Occipital lobe (tissue), 3 donors: ENCODE measurements at places on chromosomes 3 and 15.

GRCh38 chr15:67735896-67736295, 89.4 kb upstream of the SKOR1 start:
- no peak for DNase-seq

DNA sequence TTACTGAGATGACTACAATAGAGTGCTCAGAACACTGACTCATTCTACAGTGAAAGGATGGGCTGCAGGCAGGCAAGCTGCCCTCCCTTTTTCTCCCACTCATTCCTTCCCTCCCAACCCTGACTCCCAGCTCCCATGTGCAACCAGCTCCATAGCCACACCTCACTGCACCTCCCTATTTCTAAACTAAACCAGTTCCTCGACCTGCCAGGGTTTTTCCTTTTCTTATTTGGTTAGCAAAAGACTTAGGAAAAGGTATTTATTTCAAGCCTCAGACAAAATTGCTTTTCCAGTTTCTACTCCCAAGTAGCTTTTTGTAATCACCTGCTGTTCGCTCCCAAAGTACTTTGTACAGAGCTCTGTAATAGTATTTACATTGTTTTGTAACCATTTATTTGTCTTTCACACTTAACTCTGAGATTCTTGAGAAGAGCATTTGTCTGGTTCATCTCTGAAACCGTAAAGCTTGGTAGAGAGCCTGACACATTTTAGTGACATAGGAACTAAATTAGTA, 2.2 kb downstream of the AADAC start:
- peak; percentile 3 for DNase-seq

DNA sequence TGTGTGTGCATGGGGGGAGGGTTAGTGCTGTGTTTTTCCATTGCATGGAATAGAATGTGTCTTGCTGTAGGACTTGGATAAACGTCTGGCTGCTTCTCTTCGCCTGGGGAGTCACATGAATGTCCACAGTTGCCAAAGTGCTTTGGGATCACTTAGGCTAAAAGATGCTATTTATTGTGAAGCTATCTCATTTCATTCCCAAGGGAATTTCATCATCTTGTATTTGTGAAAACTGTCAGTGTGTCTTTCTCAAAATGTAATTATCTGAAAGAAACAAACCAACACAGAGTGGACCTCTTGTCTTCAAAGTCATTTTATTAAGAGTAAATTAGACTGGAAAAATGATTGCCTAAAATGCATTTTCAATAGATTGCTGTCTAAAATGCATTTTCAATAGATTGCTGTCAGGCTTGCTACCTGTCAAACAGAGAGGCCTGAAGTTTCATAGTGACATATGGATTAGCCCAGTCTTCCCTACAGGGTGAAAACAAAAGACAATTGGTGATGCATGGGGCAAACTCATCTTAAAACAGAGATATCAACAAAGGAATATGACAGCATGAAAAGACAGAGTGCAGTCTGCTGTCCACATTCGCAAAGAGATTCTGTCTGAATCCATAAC, 117.1 kb upstream of the GOLIM4 start:
- DNase-seq = no peak

DNA sequence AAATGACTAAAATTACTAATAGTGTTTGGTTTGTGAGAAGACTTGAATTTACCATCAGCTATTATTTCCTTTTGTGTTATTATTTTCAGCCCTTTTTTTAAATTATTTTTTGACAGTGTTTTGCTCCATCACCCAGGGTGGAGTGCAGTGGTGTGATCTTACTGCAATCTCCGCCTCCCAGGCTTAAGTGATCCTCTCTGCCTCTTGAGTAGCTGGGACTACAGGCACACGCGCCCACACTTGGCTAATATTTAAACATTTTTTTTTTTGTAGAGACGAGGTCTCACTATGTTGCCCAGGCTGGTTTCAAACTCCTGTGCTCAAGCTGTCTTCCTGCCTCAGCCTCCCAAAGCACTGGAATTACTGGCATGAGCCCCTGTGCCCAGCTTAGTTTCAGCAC, 31.7 kb upstream of the UTS2B start:
- DNase-seq = no peak

- DNase-seq = no peak
Measured at GRCh38 chr3:37163262-37164015, 10.9 kb downstream of the LRRFIP2 start.

DNA sequence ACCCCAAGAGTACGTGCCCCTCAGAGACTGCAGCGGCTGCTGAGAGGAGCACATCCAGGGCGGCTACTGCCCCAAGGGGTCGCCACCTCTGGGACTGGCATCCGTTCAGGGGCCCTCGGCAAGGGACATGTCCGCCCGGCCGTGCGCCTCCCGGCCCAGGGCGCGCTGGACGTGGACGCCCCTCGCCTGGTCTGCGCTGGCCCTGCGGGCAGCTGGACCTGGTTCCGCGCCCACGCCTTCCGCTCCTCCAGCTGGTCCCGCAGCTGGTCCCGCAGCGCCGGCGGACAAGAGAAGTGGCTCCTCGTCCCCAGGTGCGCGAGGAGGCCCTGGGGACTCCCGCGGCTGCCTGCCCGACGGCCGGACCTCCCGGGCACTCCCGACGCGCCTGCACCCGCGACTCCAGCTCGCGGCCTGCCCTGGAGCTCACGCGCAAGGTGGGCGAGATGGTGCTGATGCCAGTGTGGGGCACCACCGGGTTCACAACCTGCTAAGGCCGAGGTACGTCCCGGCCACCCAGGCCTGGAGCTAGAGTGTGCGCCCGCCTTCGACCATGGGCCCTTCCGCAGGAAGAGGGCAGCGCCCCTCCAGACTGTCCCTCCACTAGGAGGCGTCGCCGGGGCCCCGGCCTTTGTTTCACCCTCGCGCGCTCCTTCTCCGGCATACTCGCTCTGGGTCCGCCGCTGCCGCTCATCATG, 14.4 kb upstream of the GP9 start:
- no peak for DNase-seq

DNA sequence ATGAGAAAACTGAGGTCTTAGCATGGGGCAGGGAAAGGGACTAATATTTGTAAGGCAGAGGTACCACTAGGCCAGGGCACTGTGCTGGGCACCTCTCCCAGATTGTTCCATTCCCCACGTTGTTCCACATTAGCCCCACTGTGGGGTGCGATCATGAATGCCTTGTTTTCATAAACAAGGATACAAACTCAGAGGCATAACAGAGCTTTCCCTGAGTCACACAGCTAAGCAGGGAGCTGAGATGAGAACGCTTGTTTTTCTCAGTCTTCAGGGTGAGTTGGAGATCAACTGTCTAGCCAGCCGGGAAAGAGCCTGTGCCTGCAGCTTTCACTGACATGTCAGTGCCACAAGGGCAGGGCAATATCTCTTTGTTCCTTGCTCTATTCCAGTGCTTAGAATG, 47.9 kb upstream of the ITGA11 start:
- DNase-seq = no peak

DNA sequence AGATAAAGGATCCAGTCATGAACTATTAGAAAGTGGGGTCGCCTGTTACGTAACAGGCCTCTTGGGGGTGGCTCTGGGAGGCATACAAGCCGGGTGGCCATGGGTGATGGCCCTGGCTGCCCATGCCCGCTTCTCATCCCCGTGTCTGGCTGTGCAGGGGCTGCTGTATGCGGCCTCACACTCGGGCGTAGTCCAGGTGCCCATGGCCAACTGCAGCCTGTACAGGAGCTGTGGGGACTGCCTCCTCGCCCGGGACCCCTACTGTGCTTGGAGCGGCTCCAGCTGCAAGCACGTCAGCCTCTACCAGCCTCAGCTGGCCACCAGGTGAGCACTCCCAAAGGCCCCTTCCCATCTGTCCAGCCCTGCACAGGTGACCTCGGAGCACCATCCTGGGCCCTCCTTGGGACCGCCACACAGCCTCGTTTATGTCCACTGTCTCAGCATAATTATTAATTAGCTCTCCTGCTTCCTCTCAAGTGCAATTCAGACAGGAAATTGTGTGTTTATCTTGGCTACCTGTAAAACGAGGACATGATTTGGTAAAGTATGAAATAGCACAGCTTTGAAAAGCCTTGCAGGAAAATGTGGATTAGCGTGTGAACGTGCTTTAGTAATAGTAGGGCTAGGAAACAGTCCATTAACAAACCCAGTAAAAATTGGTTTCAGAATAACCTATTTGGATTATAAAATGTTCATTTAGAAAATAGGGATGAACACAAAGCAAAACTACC, 8.1 kb downstream of the CIB1 start:
- DNase-seq = no peak

GRCh38 chr15:42154212-42154941, 2.1 kb downstream of the PLA2G4F start:
- no peak for DNase-seq

DNA sequence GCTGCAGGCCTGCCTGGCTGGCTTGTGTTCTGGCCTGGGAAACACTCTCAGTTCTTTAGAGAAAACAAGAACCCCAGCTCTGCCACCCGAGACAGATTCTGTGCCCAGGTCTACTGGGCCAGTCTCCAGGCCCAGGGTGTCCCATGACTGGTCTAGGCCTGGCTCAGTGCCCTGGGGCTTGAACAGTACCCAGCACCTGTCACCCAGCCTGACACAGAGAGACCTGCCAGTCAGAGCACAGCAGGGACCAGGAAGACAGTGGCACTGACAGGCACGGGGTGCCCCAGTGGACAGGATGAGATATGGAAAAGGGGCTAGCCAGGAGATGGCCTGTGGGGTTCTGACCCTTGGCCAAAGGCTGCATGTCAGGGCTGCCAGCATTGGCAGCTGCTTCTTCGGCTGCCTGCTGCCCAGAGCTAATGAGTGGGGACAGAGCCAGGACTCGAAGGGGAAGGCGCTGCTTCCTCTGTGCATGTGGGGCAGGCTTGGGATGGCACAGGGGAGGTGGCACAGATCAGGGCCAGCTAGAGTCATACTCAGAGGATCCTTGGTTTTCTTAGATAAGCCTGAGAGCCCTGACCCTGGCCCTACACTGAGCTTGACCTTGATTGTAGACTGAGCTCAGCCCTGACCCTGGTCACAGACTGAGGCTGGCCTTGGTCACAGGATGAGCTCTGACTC, 15.1 kb downstream of the CCDC33 start:
- peak; percentile 41 for DNase-seq

- peak; percentile 18 for DNase-seq
Measured at GRCh38 chr3:192514754-192515663, 212.3 kb downstream of the FGF12 start.

DNA sequence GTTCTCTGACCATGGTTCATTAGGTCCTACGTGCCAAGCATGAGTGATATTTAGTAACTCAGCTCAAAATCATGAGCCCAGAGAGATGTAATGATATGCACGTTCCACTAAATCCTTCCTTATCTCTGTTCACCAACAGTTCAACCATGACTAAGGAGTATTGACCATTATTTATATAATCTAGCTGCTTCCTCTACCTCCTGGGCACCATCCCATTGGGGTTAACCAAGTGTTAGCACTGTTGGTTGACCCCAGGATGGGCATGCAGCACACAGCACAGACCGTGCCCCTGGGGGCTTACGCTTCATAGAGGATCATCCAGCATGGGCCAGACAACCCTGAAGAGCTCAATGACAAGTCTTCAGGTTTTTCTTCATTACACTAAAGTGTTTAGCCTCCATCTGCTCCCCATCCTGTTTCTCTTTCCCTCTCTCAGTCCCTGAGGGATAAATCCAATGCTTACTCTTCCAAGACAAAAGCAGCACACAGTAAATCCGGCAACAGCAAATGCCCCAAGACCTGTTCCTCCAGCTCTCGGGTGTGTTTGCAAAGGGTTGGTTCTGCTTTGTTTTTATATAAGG, 10.4 kb downstream of the FAM174B start:
- no peak for DNase-seq

DNA sequence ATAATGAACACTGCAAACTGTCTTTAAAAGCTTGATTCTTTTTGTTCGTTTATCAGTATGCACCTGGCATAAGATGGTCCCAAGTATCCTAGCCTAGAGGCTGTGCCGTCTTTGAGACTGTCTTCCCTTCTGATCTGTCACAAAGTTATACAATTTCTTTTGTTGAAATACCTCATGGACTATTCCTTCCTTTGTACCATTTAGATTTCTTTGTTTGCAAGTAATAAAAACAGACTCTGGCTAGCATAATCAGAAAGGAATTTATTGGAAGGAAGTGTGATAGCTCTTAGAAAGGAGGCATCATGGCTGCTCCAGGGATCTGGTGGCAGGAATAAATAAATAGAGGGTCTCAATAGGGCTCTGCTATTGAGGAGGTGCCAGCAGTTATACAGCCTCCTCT, 280.4 kb downstream of the SLC9A9 start:
- no peak for DNase-seq

- no peak for DNase-seq
Measured at GRCh38 chr3:52216585-52217408, 8.6 kb downstream of the TLR9 start.

DNA sequence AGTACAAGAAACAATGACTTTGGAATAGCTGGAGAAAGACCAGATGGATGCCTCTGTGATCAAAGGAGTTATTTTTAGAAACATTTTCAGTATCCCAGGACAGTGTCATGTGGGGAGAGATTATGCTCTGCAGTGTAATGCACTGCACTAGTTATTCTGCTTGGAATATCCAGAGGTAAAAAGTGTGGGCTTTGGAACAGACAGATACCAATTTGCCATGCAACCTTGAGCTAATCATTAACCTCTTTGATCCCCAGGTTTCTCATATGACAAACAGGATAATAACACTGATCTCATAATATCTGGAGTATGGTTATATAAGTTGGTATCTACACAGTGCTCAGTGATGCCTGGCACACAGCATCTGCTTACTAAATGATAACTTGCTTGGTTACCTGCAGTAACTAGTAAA, 12.2 kb upstream of the SLC7A14 start:
- DNase-seq = no peak

DNA sequence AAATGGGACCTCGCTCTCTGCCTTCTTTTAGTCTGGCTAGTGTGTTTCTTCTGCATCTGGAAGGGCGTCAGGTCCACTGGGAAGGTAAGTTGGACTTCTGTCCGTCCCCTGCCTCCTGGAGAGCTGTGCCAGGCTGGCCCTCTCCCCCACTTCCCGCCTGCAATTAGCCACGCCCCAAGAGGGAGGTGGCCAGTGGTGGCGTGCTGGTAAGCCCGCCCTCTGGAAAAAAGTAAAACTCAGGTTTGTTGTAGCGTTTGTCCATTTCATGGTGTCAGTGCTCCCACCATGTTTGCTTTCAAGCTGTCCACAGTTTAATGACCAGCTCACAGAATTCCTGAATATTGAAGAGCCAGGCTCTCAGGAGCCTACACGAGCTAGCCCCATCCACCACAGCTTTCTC, 55.6 kb downstream of the SLC6A6 start:
- DNase-seq = no peak

DNA sequence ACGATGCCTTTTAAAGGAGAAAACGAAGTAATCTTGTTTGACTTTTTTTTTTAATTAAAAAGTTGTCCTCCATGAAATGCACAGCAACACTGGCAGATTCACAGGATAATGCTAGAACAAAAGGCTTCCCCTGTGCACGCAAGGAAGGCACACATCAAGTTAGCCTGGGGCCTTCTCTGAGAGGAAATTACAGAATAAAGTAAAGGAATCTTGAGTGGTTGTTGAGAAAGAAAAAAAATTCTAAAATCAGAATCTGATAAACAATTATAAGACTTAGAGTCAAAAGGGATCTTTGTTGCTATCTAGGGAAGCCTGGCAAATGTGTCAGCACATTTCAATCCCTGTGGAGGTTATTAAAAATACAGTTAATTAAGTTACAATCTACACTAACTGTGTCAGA, 946.0 kb downstream of the IGSF11 start:
- DNase-seq = no peak

GRCh38 chr15:56468401-56468800, 3.5 kb upstream of the MNS1 start:
- DNase-seq = no peak

- no peak for DNase-seq
Measured at GRCh38 chr3:129230311-129231019, 18.9 kb upstream of the COPG1 start.

- DNase-seq = no peak
Measured at GRCh38 chr3:140724856-140725812, 47.3 kb downstream of the TRIM42 start.

- DNase-seq = no peak
Measured at GRCh38 chr3:40821315-40821714, 296.6 kb downstream of the ZNF621 start.
